T follicular helper cell (primary cell): ENCODE measurements at places on chromosomes 6 and 20.

GRCh38 chr20:19321176-19321575, 108.7 kb downstream of the SLC24A3 start:
- DNase-seq = no peak

DNA sequence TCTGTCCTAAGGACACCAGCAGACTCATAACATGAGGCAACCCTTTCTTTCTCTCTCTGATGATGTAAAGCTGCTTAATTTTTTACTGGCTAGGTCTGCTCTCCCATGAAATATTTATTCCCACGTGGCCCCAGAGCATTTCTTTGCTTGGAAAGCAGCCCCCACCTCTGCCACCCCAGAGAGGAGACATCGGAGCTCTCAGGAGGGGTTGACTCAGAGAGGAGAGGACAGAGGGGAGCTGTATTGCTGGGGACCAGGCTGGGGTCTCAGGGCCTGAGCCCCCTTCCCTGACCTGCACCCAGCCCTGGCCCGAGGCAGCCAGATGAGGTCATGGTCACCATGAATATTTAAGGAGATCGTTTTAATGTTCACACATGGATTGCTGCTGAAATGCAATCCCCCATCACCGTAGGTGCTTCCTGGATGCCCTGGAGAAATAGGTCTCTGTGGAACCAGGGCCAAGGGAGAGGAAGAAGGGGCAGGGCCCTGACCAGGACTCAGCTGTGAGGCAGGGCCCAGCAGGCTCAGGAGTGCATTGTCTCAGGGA, 117.5 kb downstream of the DLL1 start:
- no peak for DNase-seq

- no peak for DNase-seq
These were observed 6.7 kb downstream of the AFDN start for GRCh38 chr6:167833396-167833763.

- no peak for DNase-seq
These were observed 89.2 kb upstream of the ARID1B start for GRCh38 chr6:156687789-156688619.

DNA sequence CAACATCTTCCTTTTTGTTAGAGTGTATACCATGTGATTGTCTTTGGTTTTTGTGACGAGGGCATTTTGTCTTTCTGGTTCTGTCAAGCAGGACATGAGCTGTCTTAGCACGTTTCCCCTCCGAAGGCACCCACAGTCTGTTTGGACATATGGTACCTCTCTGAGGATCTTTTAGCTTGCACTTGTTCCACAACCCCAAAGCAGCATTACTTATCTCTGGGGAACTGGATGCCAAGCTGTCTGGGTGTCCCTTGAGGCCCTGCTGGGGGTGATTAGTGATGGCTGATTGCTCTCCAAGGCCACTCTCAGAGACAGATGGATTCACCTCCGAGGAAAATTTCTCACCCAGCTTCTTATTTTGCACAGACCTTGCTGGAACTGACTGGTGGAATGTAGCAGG, 445.0 kb upstream of the CHD6 start:
- no peak for DNase-seq

- DNase-seq = no peak
These were observed 69.3 kb upstream of the STMND1 start for GRCh38 chr6:17032590-17032987.
